ENCODE measurements at places on chromosomes 1 and 21.

GRCh38 chr1:61491497-61491896, 233.4 kb downstream of the TM2D1 start:
- DNase-seq, result no peak

GRCh38 chr1:221397141-221397540, 344.7 kb downstream of the DUSP10 start:
- no peak for DNase-seq

GRCh38 chr1:56817716-56818463, 1.3 kb downstream of the FYB2 start:
- no peak for DNase-seq

GRCh38 chr21:35578347-35578782, 482.0 kb downstream of the SETD4 start:
- no peak for DNase-seq

GRCh38 chr21:44697811-44698734, 1.1 kb downstream of the KRTAP10-12 start:
- no peak for DNase-seq

- DNase-seq, result no peak
Measured at GRCh38 chr1:65471861-65472332, 51.4 kb downstream of the LEPR start.
